ENCODE measurements at places on chromosomes 1 and 21. TPM values are rescaled to one million over a fixed set of nuclear protein-coding genes. Genes with fewer than 3 reads are reported as not detected.

DNA sequence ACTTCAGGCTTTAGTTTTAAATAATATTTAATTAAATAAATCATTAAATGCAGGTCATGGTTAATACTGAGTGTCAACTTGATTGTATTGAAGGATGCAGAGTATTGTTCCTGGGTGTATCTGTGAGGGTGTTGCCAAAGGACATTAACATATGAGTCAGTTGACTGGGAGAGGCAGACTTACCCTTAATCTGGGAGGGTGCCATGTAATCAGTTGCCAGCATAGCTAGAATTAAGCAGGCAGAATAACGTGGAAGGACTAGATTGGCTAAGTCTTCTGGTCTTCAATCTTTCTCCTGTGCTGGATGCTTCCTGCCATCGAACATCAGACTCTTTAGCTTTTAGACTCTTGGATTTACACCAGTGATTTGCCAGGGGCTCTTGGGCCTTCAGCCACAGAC lies 85.3 kb downstream of the MAP3K21 start:
- no peak for DNase-seq
- H3K4me3 ChIP-seq, result no peak overlapping the region
- no peaks in the 10 kb centered on the region for H3K36me3 ChIP-seq
- no peak overlapping the region for H3K27ac ChIP-seq
- peaks cover 3% of the 10 kb centered on the region for H3K27me3 ChIP-seq

DNA sequence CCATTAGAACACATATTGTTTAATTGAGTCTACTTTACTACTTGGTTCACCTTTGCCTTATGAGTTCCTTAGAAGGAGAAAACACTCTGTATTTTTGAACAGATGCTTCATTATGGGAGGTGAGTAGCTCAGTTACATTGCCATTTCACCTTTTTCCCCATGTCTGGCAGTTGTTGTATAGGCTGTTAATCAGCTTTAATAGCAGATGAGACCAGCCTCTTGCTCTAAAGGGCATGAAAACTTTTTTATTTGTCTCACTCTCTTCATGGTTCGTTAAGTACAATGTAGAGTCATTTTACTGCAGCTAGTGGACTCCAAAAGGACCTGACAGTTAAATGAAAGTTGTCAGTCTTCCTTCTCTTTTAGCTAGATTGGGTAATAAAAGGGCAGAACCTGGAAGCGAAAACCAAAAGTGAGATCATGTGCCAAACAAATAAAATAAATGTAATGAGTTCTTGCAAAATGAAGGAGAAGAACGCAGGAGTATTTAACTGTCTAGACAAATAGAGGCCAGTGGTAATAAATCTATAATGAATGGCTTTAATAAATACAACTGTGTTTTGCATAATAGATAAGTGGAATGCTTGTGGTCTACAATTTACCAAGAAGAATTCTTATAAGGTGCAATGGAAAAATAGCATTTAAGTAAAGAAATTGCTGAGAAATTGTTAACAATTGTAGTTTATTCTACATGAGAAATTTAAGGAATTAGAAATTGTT lies 180.0 kb upstream of the NEGR1 start:
- no peak for DNase-seq
- no peak overlapping the region for H3K27ac ChIP-seq
- H3K27me3 ChIP-seq, result no peaks in the 10 kb centered on the region

- H3K4me3 ChIP-seq, result peak overlapping the region; percentile 21
- H3K27me3 ChIP-seq, result no peaks in the 10 kb centered on the region
- DNase-seq, result peak; percentile 62
- H3K36me3 ChIP-seq, result no peaks in the 10 kb centered on the region
- H3K4me1 ChIP-seq, result peaks cover 43% of the 10 kb centered on the region
Observed at GRCh38 chr1:179017383-179018326, 8.0 kb upstream of the FAM20B start.

DNA sequence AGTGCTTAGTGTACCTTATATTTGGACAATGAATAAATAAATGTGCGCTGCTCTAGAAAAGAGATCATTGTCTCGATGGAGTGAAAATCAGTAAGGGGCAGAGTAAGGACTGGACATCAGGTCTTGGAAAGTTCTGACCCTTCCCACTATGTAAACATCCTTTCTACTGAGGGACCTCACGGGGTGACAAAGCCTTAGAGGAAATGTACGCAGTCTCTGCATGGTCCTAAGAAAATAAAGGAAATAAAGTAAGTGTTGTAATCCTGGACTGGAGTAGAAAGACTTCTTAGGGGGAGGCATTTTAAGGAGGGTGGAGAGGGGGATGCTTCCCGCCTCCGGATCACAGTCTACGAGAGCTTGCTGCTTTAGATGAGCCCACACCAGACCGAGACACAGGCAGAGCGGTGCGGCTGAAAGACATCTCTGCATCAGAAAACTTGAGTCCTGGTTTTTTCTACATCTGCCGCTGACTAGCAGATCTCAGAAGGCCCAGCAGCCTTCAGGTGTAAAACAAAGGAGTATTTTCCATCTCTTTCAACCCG lies 22.3 kb upstream of the GPR137B start:
- H3K27ac ChIP-seq, result no peak overlapping the region
- H3K36me3 ChIP-seq, result no peaks in the 10 kb centered on the region
- no peak for DNase-seq
- no peaks in the 10 kb centered on the region for H3K4me1 ChIP-seq
- peaks cover 44% of the 10 kb centered on the region for H3K27me3 ChIP-seq

- DNase-seq, result no peak
- H3K27me3 ChIP-seq, result no peaks in the 10 kb centered on the region
Observed at GRCh38 chr21:25934130-25934529, 199.4 kb downstream of the GABPA start.

DNA sequence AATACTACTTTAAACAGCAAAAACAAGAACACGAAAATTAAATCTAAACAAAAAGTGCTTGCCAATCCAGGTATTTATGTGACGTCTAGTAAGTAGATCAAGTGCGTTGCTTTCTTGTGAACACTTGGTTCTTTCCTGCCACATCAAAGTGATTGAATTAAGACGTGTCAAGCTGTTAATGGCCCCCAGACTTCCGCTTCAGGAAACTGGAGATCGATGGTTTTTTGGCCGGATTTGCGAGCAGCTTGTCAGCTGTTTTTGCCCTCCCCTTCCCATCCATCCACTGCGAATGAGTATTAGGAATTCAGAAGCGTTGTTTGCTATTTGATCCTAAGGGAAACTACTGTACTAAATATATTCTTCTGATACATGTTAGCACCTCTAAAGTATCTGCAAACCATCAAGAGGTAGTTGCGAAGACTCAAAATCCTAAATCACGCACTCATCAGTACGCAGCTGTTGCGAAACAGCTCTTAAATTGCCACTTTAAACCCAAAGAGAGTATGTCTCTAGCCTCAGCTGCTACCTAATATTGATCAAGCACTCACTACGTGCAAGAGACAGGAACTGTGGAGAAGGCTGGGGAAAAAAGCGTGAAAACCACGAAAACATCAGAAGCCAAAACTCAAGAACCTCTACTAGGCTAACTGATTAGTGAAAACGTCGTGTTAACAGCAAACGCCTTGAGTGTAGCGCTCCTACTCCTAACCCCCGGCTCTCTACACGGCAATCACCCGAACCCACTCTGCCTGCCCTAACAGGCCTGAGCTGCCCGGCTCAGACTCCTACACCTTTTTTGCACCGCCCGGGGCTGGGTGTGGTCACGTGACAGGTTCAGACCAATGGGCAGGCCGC lies 473 bp upstream of the BRDT start:
- no peak overlapping the region for H3K27ac ChIP-seq
- H3K36me3 ChIP-seq, result no peaks in the 10 kb centered on the region
- H3K27me3 ChIP-seq, result no peaks in the 10 kb centered on the region
- no peaks in the 10 kb centered on the region for H3K4me1 ChIP-seq
- no peak for DNase-seq

- DNase-seq, result no peak
- no peak overlapping the region for H3K4me3 ChIP-seq
- no peaks in the 10 kb centered on the region for H3K36me3 ChIP-seq
- H3K27ac ChIP-seq, result no peak overlapping the region
- H3K27me3 ChIP-seq, result no peaks in the 10 kb centered on the region
Observed at GRCh38 chr1:185535621-185536020, 198.6 kb upstream of the HMCN1 start.

DNA sequence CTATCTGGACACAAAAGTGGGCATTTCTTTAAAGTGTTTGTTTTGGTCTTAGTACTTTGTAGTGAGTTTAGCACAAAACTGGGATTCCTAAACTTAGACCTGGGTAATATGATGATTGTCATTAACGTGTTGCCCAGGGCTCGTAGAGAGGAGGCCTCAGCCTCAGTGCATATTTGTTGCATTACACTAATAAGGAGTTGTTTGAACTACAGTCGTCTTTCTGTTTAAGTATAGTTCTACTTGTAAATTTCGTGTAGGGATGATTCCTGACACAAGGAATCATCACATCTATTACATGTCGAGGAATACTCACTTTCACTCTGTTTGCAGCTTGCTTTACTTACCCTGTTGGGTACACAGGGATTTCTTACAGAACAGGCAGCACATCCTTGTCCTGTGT lies 85.0 kb downstream of the PRDM2 start:
- no peak overlapping the region for H3K27ac ChIP-seq
- no peaks in the 10 kb centered on the region for H3K27me3 ChIP-seq
- no peak for DNase-seq
- H3K4me3 ChIP-seq, result no peak overlapping the region
- no peaks in the 10 kb centered on the region for H3K4me1 ChIP-seq
- H3K36me3 ChIP-seq, result peaks cover 71% of the 10 kb centered on the region

GRCh38 chr1:23810818-23811540 lies 10.4 kb upstream of the GALE start:
- DNase-seq, result peak; percentile 75
- peaks cover 18% of the 10 kb centered on the region for H3K4me1 ChIP-seq
- H3K36me3 ChIP-seq, result peaks cover 11% of the 10 kb centered on the region
- H3K4me3 ChIP-seq, result no peak overlapping the region
- no peaks in the 10 kb centered on the region for H3K27me3 ChIP-seq
- H3K27ac ChIP-seq, result no peak overlapping the region

GRCh38 chr1:17440827-17441168 lies 1.3 kb upstream of the RCC2 start:
- H3K4me1 ChIP-seq, result peaks cover 26% of the 10 kb centered on the region
- no peaks in the 10 kb centered on the region for H3K27me3 ChIP-seq
- H3K27ac ChIP-seq, result peak overlapping the region; percentile 79
- peak overlapping the region; percentile 97 for H3K4me3 ChIP-seq
- H3K36me3 ChIP-seq, result peaks cover 16% of the 10 kb centered on the region

DNA sequence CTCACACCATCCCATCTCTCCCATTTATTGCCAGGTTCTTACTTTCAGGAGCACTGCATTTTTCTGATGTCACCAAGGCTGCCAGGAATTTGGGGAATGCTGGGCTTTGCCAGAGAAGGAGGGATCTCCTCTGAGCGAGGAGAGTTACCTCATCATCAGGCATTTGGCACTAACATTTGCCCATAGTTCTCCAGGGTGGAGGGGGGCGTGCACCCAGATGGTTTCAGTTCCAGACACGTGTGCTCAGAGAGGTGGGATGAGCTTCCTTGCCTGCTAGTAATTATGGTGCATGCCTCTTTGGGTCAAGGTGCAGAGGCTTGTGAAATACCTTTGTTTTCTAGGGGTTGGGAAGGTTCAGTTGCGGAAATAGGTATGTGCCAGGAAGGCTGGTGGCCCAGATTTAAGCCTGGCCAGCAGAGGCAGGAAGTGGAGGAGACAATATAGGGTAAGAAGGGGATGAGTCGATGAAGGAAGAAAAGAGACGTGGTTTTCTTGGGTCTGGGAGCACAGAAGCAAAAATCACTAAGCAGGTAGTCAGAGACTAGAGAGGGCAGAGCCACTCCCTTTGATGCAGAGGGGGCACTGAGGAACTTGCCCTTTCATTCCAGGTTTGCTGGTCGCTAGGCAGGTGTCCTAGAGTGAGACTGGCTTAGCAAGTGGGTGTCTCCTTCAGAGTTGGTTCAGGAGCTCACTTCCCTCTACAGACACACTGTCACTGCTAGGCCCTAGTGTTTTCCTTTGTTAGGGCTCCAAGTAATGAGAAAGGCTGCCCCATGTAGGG lies 7.2 kb downstream of the TUFT1 start:
- DNase-seq, result no peak
- H3K4me3 ChIP-seq, result no peak overlapping the region
- H3K4me1 ChIP-seq, result peaks cover 2% of the 10 kb centered on the region

- no peak overlapping the region for H3K27ac ChIP-seq
- no peak for DNase-seq
- H3K27me3 ChIP-seq, result no peaks in the 10 kb centered on the region
- H3K4me3 ChIP-seq, result no peak overlapping the region
- H3K36me3 ChIP-seq, result no peaks in the 10 kb centered on the region
- H3K4me1 ChIP-seq, result no peaks in the 10 kb centered on the region
Observed at GRCh38 chr1:76854255-76854654, 13.0 kb upstream of the ST6GALNAC5 start.

DNA sequence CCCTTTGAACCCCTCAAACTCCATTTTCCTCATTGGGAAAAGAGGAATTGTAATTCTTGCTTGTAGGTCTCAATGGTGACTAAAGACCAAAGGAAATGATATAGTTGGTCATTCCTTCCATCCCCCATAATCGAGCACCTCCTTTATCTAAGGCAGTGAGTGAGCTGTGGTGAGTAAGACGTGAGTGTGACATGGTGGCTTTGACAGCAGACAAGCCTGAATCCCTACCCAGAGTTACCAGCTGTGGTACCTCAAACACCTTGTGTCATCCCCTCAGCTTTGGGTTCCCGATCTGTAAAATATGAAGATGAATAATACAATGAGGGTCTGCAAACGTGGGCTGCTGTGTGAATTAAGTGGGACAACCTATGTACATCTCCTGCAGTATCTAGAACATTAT lies 8.4 kb downstream of the TRAF5 start:
- no peaks in the 10 kb centered on the region for H3K27me3 ChIP-seq
- H3K4me1 ChIP-seq, result peaks cover 13% of the 10 kb centered on the region
- H3K4me3 ChIP-seq, result no peak overlapping the region
- DNase-seq, result no peak
- H3K27ac ChIP-seq, result no peak overlapping the region

GRCh38 chr1:239263801-239264200 lies 122.6 kb upstream of the CHRM3 start:
- H3K27ac ChIP-seq, result no peak overlapping the region
- H3K27me3 ChIP-seq, result no peaks in the 10 kb centered on the region
- H3K36me3 ChIP-seq, result no peaks in the 10 kb centered on the region

- peaks cover 4% of the 10 kb centered on the region for H3K4me1 ChIP-seq
- H3K27me3 ChIP-seq, result no peaks in the 10 kb centered on the region
- no peak overlapping the region for H3K4me3 ChIP-seq
- no peak overlapping the region for H3K27ac ChIP-seq
- DNase-seq, result no peak
Observed at GRCh38 chr1:117098287-117098890, 23.2 kb downstream of the TRIM45 start.

GRCh38 chr1:65393347-65393746 lies 27.1 kb upstream of the LEPR start:
- no peak for DNase-seq
- H3K4me3 ChIP-seq, result no peak overlapping the region
- H3K27me3 ChIP-seq, result no peaks in the 10 kb centered on the region

GRCh38 chr21:41820384-41821080 lies 53.7 kb upstream of the RIPK4 start:
- no peak overlapping the region for H3K27ac ChIP-seq
- H3K4me1 ChIP-seq, result no peaks in the 10 kb centered on the region
- no peaks in the 10 kb centered on the region for H3K27me3 ChIP-seq
- DNase-seq, result no peak

GRCh38 chr1:85024736-85025135 lies 23.6 kb downstream of the MCOLN3 start:
- peaks cover 2% of the 10 kb centered on the region for H3K27me3 ChIP-seq
- no peak for DNase-seq
- no peaks in the 10 kb centered on the region for H3K36me3 ChIP-seq
- H3K27ac ChIP-seq, result no peak overlapping the region
- H3K4me3 ChIP-seq, result no peak overlapping the region

KRTAP19-1 gene
- total RNA-seq, result not detected

NECTIN4 gene
- total RNA-seq, result not detected

TNFSF18 gene
- not detected for total RNA-seq

FAAH gene
- 0.81 TPM for total RNA-seq

GBP6 gene
- not detected for total RNA-seq

DENND2C gene
- 0.11 TPM for total RNA-seq

PTGS2 gene
- total RNA-seq, result not detected

RAVER2 gene
- 4.4 TPM for total RNA-seq

SMIM1 gene
- 150 TPM for total RNA-seq
